T-helper 17 cell (primary cell): ENCODE measurements at places on chromosomes 4 and X.

GRCh38 chr4:102429553-102429952 is 71.6 kb upstream of the NFKB1 start:
- DNase-seq: no peak

- no peak for DNase-seq
Measured at GRCh38 chr4:13611283-13611842, 16.2 kb downstream of the BOD1L1 start.

GRCh38 chr4:159368320-159368719 is 265.4 kb downstream of the RAPGEF2 start:
- no peak for DNase-seq

GRCh38 chr4:10962246-10962645 is 277.7 kb upstream of the CLNK start:
- DNase-seq: no peak

DNA sequence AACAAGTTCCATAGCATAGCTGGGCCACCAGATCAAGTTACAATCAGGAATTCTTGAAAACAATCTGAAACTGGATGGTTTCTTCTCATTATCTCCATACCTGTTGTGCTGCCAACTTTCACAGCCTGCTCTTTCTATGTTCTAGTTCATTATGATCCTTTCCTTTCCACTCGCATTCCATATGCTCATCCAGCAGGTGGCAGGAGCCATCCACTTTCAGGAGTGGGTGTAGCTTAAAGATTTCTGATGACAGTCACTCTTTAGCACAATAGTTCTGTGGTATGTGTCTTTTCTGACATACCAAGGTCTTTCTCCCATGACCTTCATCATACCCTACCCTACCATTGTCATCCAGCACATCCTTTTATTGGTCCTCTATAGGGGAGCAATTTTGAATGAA is 46.4 kb downstream of the PAGE2 start:
- no peak for DNase-seq

DNA sequence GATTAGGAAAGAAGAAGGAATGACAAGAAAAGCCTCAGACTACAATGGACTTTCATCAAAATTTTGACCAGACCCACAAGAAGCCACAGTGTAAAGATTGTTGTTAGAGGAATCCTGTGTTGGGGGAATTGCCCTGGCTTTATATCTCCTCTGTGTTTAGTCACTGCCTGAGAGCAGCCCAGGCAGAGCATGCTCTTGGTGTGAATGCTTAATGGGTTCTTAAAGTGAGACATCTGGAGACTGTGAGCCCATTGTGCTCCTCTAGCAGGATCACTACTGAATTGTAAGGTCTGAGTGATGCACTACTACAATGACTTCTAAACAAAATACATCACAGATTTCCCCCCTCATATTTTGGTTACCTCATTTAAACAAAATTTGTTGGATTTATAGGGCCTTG is 1860.5 kb upstream of the ADGRL3 start:
- no peak for DNase-seq

GRCh38 chr4:18021470-18021719 is 160 bp downstream of the LCORL start:
- no peak for DNase-seq

GRCh38 chr4:158807691-158808090 is 38.9 kb downstream of the FNIP2 start:
- DNase-seq: no peak
